ENCODE measurements at places on chromosomes 11 and 22.

- DNase-seq, result no peak
Measured at GRCh38 chr11:134822897-134823296, 410.9 kb upstream of the B3GAT1 start.

- DNase-seq, result no peak
Measured at GRCh38 chr11:117877120-117877784, 794 bp upstream of the FXYD6 start.

GRCh38 chr11:17687946-17688670 lies 31.3 kb upstream of the MYOD1 start:
- no peak for DNase-seq

DNA sequence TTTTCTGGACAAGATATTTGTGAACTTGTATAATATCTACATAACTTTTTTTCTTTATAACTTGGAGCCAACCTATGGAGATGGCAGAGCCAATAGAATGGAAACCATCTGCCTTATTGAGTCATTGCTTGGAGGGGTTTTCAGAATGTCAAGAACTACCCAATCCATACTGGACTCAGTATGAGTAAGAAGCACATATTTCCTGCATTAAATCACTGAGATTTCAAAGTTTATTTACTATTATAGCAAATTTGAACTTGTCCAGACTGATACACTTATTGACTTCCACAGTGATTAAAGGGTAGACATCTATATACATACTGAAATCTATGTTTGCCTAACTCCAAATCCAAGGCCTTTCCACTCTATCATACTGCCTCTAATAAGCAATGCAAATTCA lies 704.0 kb downstream of the KCNA4 start:
- DNase-seq, result no peak

DNA sequence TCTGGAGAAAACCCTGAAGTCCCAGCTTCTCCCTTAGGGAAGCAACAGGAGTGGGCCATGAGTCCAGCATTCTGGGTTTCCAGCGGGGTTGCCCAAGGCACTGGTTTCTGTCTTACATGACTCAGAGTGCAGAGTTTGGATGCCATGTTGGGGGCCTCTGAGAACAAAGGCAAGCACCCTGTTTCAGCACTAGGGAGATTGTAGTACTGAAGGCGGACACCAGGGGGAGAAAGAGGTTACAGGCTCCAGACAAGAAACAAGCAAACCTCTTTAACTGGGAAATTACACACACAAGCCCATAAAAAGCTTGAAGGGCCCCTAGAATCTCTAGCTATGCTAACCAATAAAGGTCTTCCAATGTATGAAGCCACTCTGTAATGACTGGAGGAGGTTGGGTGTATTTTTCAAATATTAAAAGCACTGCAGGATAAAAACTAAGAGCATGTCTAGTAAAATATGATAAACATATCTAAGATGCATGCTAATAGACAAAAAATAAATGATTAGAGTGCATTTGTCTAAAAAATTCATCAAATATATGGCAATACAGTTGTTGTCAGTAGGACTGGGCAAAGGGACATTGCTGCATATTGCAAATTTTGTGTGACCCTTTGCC lies 7.1 kb downstream of the MS4A6E start:
- DNase-seq, result no peak

DNA sequence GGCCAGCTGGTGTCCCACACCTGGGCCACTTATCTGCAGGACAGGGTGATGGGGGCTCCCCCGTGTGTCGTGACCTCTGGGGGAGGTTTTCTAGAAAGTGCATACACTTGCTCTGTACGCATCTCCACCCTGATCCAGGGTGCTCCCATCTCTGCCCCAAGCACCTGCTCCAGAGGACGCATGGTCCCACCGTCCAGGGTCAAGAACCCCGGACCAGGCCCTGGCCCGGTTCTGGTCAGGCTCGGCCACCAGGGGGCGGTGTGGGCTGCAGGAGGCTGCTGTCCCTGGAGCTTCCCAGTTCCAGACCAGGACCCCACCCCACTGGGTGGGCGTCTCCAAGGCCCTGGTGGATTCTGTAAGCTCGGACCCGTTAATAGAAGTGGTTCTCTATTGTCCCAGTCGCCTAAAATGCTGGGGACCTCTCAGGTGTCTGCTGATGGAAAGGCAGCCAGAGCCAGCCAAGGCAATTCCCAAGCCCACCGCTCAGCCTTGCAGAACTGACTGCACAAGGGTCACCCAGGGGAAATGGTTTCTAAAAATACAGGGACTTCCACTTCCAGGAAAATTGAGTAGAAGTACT lies 34.7 kb upstream of the SEPTIN5 start:
- DNase-seq, result no peak

GRCh38 chr11:62069986-62070919 lies 53.6 kb upstream of the INCENP start:
- no peak for DNase-seq

- no peak for DNase-seq
Measured at GRCh38 chr11:128480665-128481064, 106.7 kb downstream of the ETS1 start.

- no peak for DNase-seq
Measured at GRCh38 chr11:126834149-126834548, 166.4 kb downstream of the KIRREL3 start.

- no peak for DNase-seq
Measured at GRCh38 chr11:94000659-94001058, 20.5 kb upstream of the HEPHL1 start.

- no peak for DNase-seq
Measured at GRCh38 chr11:102576350-102576749, 45.8 kb upstream of the MMP7 start.

- DNase-seq, result no peak
Measured at GRCh38 chr22:41752011-41752970, 48.2 kb upstream of the CCDC134 start.

- no peak for DNase-seq
Measured at GRCh38 chr11:11901929-11902328, 60.2 kb downstream of the USP47 start.

GRCh38 chr22:22703715-22704114 lies 59.3 kb downstream of the GGTLC2 start:
- no peak for DNase-seq

DNA sequence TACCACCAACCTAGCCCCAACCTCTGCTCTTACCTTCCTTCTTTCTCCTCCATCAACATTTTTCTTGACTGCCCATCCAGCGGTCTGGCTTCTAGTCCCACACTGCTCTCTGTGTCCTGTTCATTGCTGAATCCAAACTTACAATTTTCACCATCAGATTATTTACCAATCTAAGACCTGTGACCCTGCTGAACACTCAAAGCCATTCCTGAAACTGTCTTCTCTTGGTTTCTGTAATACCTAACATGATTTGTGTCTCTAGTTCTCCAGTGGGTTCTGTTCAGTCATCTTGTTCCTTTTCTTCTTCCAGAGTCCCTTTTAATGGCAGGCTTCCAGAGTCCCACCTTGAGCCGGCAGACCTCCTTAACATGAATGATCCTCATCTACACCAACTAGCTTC lies 24.1 kb downstream of the RRAS2 start:
- DNase-seq, result no peak

- DNase-seq, result no peak
Measured at GRCh38 chr22:26043031-26043430, 126.2 kb upstream of the SEZ6L start.

DNA sequence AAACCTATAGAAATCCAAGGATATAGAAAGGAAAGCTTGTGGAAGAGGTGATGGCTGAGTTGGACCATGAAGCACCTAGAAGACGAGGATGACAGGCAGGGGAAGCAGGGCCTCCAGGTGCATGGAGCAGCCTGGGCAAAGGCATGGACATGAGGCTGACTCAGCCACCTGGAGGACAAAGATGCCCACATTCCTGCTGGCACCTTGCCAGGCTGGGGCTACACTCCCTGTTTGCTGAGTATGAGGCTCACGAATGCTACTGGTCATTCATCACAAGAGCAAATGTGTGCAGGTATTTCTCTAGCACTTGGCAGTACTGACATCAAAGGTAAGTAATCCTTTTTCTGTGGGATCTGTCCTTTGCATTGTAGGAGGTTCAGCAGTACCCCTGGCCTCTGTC lies 7.1 kb upstream of the SCGB2A1 start:
- no peak for DNase-seq

- DNase-seq, result no peak
Measured at GRCh38 chr11:33959855-33960400, 68.1 kb upstream of the LMO2 start.

GRCh38 chr11:117807482-117808327 lies 10.7 kb upstream of the DSCAML1 start:
- peak; percentile 42 for DNase-seq

DNA sequence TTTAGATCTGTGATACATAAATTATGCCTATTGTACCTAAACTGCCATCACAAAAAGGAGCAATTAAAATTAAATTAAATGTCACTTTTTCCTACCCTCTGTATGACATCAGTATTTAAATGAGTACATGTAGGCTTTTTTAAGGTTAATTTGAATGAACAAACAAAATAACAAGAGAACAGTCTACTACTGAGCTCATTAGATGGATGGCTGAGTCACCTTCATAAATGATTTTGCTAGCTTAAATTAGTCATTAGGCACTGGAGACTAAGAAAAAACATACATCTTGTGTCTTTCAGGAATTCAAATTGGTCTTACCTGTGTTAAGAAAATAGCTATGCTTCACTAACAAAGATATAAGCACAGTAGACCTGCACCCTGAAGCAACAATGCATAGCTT lies 153.6 kb downstream of the RCN1 start:
- no peak for DNase-seq

All from esophagus squamous epithelium (tissue), 5 donors.